ENCODE measurements at places on chromosomes 11 and 22.
A peak's percentile ranks its signal among the peaks of the same experiment; 100 is the strongest.

GRCh38 chr11:34926101-34926830 is 9.8 kb downstream of the PDHX start:
- no peak for DNase-seq

DNA sequence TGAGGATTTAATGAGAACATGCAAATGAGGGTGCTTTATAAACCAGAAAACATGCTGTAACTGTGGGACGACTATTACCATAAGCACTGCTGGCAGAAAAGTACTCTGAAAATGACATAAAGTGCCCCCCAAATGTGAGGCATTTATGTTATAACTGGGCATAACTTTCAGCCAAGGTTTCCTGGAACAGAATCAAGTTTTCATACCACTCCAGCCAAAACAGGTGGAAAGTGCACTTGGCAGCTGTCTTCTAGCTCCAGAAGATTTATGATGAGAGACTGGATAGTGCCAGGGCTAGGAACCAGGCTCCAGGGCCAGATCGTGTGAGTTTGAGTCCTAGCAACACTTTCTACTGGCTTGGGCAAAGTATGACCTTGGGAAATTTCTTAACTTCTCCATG is 339.2 kb downstream of the TENM4 start:
- no peak for DNase-seq

- no peak for DNase-seq
These were observed 45.7 kb upstream of the TUB start for GRCh38 chr11:8035200-8035855.

GRCh38 chr11:17561111-17561415 is 14.0 kb downstream of the OTOG start:
- DNase-seq: no peak

GRCh38 chr11:119480380-119481020 is 57.5 kb upstream of the THY1 start:
- DNase-seq: no peak

- no peak for DNase-seq
These were observed 42.2 kb downstream of the POLD3 start for GRCh38 chr11:74634537-74634936.

GRCh38 chr22:39592081-39593065 is 21.8 kb downstream of the CACNA1I start:
- DNase-seq: no peak

GRCh38 chr11:127027789-127028188 is 27.2 kb upstream of the KIRREL3 start:
- no peak for DNase-seq

DNA sequence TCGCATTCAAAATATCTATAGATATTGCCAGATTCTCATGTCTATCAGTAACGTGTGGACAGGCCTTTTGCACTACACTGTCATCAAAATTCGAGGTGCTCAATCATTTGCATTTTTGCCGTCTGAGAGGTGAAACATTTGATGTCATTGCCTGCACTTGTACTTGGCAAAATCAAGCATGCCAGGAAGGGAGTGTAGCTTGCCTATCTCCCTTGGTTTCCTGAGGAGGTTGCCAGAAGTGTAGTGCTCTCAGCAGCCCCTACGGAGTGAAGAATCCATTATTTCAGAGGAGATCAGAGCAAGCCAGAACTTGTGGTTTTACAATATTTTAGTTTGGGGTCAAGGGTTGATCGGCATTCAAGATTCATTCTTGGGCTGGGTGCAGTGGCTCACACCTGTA is 30.2 kb upstream of the APOL5 start:
- DNase-seq: no peak

DNA sequence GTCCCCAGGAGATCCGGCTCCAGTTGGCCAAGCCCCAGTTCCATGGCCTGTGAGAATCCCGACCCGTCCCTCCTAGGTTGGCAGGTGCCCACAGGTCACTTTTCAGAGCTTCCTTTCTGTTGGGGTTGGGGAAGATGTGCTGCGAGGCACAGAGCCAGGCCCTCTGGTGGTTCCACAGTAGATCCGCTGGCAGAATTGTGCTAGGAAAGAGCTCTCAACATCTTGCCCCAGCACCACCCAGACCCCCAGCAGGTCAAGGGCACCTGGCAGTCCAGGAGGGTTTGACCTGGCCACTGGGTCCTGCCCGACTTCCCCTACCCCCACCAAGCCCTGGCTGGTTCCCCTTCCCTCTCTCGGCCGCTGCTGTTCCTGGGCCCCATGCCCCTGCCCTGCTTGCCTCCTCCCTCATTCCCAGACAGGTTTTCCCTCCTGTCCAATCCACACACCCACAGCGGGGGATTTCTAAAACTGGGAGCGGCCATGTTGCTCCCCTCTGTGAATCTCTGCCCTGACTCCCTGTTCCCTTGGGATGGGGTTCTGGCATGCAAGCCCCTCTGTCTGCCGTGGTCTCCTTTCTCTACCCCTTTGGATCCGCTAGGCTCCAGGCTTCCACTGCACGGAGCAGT is 26.2 kb upstream of the GCAT start:
- DNase-seq: no peak

- DNase-seq: no peak
These were observed 12.5 kb downstream of the VPS26B start for GRCh38 chr11:134236834-134237556.

GRCh38 chr22:48975316-48975741 is 852.3 kb downstream of the BRD1 start:
- DNase-seq: no peak

GRCh38 chr11:78768971-78769370 is 194.3 kb upstream of the NARS2 start:
- no peak for DNase-seq

DNA sequence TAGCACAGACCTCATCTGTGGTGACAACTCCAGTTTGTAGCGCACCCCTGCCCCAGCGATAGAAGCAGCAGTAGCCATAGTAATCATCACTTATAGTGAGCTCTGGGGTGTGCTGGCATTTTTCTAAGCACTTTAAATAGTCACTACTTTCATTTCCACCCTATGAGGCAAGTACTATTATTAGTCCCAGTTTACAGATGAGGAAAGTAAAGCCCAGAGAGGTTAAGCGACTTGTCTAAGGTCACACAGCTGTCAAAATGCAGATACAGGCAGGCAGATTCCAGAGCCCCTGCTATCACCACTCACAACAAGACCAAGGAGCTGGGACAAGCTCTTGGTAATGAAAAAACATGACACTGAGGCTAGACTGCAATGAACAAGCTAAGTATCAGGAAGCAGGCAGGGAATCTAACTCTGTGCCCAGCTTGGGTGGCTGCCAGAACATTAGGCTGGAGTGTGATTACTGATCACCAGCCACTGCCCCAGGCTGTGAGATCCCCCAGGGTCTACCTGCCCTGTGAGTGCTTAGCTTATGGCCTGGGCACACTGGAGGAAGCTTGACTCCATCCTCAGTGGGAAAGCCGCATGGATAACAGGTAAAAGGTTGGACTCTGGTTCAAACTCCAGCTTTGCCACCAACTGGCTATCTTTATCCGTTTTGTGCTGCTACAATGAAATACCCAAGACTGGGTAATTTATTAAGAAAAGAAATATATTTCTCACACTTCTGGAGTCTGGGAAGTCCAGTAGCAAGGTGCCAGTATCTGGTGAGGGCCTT is 561.1 kb downstream of the MN1 start:
- DNase-seq: no peak

DNA sequence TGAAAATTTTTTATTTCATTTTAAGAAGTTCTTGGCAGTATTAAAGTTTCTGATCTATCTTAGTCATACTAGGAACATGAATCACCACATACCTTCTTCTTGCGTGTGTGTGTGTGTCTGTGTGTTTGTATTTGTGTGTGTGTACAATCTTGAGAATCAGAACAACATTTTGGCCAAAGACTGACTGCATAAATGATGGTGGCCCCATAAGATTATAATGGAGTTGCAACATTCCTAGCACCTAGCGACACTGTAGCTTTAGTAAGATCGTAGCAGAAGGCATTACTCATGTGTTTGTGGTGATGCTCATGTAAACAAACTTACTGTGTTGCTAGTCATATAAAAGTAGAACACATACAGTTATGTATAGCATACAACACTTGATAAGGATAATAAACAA is 205.4 kb downstream of the FAM76B start:
- DNase-seq: no peak

DNA sequence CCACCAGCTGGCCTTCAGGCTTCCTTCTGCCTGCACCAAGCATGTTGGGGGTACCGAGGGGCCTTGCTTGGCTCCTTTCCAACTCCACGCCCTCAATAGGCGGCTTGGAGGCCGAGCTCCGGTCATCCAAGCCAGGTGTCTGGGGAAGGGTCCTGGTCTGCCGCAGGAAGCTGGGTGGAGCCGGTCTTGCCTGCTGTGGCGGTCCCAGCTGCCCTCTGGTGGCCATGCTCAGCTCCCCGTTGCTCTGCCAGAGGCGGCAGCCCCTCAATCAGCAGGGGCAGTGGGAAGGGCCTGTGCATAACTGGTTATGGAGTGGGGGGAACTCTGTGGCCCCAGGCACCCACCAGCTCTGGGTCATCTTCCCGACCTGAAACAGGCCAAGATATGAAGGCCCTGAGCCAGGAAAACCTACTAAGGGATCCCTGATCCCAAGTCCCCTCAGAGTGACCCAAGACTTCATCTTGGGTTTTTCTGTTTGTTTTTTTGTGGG is 3.2 kb downstream of the ARVCF start:
- peak; percentile 70 for DNase-seq

DNA sequence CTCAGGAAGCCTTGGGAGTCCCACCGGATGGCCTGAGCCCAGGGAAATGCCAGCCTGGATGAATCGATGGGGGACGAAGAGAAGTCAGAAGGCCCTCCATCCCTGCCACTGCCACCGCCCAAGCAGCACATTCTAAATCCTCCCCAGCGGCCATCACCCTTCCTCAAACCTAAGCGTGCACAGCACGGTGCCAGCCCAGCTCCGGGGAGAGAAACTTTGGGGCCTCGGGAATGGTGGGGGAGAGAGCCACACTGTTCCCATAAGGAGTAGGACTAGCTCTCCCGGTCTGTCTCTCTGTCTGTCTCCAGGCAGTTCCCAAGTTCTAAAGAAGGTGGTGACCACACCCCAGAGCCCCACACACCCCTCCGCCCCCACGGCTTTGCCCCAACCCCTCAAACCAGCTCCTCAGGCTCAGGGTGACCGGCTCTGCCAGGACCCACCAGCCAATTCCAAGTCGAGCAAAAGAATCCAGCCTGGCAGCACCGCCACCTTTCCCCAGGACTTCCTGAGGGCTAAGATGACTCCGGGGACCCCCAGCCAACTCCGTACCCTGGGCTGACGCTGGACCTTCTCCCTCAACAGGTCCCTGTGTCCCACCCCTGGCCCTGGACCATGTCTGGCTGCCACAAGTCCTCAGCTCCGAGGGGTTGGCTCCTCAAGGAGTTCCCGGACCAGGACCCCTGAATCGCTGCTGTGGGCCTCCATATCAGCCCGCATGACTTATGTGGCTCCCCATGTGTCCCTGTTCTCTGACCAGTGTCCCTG is 2.7 kb downstream of the AHNAK start:
- peak; percentile 12 for DNase-seq

GRCh38 chr22:43867839-43868635 is 5.7 kb upstream of the SULT4A1 start:
- no peak for DNase-seq

- DNase-seq: no peak
These were observed 5.1 kb downstream of the APBB1 start for GRCh38 chr11:6413791-6414201.

DNA sequence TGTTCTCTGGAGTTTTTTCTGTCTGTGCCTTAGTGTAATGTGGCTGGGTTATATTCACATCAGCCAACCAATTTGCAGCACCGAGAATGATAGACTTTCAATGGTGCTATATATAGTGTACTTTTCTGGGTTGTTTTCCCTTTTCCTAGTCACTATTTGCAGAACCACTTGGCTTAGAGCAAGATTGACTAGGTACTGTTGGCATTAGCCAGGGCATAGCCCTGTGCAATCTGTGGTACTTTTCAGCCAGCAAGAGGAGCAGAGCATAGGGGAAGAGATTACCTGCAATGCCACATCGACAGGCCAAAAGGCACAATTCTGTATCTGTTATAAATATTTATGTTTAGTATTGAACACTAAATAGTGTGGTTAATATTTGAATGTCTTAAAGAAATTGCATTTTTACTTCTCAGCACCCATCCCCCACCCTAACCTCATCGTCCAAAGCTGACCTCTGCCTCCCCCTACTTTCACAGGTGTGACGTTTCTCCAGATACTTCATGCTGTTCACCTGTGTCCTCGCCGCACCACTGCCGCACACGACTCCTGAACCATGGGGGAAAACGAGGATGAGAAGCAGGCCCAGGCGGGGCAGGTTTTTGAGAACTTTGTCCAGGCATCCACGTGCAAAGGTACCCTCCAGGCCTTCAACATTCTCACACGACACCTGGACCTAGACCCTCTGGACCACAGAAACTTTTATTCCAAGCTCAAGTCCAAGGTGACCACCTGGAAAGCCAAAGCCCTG is 51.4 kb downstream of the MICAL2 start:
- no peak for DNase-seq

DNA sequence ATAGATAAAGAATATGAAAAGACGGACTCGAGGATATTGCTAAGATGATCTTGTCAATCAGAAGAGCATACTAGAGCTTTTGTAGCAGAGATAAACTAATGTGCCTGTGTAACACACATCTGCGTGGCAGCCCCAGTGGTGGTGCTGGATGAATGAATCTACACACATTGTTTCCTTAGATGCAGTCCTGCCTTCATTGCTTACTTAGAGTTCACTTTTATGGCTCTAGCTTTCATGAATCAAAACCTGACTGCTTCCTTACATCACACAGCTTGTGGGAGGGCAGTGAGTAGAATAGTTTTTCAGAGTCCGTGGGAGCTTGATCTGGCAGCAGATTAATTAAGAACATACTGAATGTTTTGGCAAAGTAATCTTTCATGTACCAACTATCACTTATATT is 83.7 kb downstream of the EXT2 start:
- no peak for DNase-seq

DNA sequence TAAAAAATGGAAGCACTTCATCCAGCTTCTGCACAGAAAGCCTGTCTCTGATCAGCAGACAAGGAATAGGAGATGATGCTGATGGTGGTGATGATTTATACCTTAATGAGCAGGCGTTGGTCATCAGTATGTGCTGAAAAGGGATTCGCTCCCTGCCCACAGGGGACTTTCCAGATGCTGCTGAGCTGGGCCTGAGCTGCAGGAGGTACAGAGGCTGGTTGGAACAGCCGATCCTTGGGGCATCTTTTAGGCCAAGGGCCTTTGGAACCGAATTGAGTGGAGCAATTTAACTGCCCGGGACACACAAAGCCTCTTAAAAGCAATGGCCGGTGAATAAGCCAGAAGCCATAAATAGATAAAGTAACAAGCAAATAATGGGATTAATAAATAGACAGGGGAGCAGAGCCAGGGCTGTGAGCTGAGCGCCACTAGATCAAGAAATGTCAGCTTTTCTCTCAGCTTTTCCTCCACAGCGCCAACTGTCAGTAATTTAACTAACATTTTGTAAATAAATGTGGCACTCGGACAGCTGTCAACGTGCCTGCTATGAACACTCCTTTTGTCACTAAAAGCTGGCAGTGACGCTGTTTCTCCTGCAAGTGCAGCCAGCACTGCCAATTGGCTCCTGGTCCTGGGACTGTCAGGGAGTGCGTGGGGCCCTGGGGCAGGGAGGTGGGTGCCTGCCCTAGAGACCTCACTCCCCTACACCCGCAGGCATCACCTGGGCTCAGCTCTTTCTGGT is 562.3 kb downstream of the NTM start:
- DNase-seq: no peak

- DNase-seq: no peak
These were observed 25.6 kb downstream of the FLI1 start for GRCh38 chr11:128719556-128719824.

GRCh38 chr22:49328630-49329405 is 498.9 kb downstream of the BRD1 start:
- DNase-seq: no peak
